ENCODE measurements at places on chromosomes 7 and 10.

DNA sequence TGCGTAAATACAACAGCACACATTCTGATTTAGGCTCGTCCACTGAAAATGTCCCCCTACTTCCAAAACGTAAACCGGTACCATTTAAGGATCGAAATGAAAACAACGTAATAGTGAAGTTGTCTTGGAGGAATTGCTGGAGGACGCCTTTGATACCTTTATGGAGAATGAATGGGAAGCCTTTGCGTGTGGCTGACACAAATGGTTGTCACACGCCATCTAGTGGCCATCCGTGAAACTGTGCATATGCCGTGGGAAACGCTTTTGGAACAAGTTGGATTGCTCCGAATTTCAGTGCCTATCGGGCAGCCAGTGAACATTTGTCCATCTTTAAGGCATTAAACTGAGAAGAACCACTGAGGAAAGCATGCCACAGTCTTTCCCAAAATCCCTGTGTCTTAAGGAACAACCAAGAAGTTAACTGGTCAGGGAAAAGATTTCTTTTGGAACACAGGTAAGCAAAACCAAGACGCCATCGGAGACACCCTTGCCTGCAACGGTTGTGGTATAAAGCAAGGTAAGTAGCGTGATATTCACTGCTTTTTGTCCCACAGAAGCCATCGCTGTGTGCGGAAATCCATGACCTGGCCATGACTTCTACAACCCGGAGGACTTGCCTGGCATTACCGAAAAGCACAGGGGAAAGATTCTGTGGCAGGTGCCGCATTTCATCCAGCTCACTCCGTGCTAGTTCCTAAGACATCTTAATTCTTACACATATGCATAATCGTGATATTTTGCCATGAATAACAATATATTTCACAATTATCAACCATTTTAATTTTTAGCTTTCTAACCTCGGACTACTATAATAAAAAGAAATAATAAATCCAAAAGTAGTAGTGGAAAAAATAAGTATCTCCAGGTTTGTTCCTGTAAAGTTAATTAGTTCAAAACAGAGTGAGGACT lies 100.6 kb downstream of the FAM204A start:
- peak; percentile 75 for DNase-seq

- DNase-seq: no peak
These were observed 15.1 kb downstream of the FBXL13 start for GRCh38 chr7:103059471-103059870.

- no peak for DNase-seq
These were observed 10.1 kb downstream of the PSAP start for GRCh38 chr10:71840958-71841335.

DNA sequence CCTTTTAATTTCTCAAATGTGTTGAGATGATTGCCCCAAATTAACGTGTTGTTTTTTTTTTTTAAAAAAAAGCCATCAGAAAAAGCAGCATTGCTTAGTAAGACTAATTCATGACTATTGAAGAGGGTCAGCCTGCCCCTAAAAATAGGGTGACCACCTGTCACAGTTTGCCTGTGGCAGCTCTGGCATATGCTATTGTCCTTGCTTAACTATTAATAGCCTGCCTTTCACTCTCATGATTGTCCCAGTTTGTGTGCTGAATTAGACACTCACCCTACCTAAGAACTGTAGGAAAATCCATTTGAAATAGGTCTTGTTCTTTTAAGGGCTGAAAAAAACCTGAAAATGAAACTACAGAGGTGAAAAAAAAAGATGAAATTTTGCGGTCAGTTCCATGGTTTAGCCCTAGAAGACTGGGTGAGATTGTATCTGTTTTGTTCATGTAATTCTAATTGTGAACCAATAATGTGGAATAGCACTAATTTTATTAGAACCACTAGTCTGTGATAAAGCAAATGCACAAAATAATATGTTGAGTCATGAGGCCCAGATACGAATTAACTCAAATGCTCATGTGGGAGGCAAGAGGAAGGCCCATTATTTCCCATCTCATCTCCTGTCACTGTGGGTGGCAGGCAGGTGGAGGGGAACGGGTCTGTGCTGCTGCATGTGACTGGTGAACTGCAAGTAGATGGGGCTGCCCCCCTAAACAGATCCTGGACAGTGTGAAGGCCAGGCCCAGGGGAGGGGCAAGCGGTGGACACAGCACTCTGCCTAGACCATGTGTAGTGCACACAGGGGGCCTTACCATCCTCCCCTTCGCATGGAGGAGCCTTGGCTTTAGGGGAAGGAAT lies 265.4 kb upstream of the NFE2L3 start:
- DNase-seq: no peak

GRCh38 chr10:117653170-117653515 lies 110.6 kb downstream of the EMX2 start:
- peak; percentile 96 for DNase-seq

DNA sequence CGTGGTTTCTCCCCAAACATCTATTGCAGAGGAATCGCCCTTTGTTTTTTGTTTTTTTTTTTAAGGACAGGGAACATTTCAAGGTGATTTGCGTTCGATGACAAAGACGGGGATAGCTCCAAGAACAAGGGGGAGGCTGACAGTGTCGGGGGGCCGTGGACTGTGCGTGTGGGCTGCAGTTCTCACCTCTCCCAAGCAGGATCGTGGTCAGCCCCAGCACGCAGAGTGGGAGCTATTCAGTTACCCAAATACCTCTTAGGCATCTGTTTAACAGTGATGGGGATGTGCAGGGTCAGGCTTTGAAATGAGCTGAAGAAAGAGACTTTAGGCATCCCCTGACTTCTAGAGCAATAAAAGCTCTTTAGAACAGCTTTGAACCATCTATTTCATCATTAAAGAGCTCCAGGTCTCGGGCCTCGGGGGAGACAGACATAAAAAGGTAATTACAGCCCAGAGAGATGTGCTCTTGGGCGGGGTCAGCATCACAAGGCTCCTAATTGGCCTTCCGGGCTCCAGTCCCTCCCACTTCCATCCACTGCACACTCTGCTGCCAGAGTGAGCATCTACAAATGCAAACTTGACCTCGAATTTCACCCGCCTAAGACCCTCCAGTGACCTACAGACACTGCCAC lies 97.3 kb downstream of the MYL10 start:
- peak; percentile 33 for DNase-seq

DNA sequence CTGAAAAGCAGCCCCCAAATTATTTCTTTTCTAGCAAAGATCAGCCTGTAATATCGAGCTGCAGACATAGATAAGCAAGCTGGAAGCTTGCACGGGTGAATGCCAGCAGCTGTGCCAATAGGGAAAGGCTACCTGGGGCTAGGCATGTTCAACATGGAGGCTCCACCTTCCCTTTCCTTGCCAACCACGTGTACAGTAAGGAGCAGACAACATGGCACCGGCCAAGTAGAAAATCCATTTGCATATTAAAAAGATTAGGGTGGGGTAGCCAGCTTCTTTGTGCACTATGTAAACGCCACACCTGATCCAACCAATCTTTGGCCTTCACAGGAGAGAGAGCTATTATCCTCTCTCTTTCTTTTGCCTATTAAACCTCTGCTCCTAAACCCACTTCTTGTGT lies 56.7 kb upstream of the SEPHS1 start:
- no peak for DNase-seq

- peak; percentile 70 for DNase-seq
These were observed 842 bp downstream of the ZNF22 start for GRCh38 chr10:45001381-45002148.

DNA sequence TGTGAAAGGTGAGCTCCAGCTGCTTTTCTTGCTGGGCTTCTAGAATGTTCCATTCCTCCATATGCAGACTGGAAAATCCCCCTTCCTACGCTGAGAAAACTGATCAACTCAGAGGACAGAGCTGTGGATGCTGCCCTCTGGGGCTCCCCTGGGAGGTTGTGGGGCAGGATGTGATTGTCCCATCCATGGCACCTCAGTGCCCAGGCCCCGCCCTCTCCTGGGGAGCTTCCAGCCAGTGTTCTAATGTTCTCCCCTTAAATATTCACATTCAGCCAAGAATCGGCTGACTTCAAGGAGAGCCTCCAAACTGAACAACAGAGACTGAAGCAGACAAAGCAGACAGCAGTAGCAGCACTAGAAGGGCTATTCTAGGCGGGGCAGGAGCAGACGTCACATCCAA lies 55.0 kb downstream of the RAMP3 start:
- DNase-seq: no peak

DNA sequence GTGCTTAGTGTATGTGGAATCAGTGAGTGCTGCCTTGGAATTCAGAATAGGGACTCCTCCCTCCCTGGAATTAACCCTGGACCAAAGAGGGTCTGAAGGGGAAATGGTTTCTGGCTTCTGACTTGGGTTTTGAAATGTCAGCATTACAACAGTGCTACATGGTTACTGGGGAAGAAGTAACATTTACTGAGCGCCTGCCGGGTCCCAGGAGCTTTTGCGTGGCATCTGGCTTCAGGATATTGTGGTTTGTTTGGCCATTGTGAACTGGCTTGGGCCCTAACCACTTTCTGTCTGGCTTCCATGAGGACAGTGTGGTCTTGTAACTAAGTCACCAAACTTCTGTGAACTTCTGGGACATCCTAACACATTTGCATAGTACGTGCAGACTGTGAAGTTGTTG lies 21.3 kb downstream of the TSPAN15 start:
- no peak for DNase-seq

- peak; percentile 4 for DNase-seq
These were observed 183.1 kb downstream of the EXOC4 start for GRCh38 chr7:133436014-133436428.

DNA sequence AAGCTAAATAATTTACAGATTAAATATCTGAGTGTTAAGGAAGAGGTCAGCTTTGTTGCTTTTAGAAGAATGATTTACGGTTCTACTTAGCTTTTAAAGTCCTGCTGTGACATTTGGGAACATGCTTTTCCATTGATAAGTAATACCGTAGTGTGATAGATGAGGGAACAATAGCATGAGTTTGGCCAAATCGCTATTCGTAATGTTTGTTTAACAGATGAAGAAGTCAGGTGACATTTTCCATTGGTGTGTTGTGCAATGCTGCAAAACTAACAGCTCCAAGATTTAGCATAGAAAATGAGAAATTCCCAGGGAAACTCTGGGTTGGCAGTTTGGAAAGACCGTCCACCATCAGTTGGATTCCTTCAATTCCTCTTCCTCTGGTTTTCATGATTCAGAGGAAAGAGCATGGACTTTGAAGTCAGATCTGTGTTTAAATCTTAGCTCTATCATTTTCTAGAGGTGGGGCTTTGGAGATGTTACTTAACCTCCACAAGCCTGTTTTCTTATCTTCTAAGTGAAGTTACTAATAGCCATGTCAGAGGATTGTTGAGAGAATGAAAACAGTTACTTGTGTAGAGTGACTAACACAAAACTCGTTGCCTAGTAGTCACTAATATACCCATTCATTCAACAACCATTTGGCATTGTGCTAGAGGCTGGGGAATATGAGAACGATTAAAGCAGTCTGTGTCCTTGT lies 140.4 kb upstream of the BMPER start:
- peak; percentile 83 for DNase-seq

DNA sequence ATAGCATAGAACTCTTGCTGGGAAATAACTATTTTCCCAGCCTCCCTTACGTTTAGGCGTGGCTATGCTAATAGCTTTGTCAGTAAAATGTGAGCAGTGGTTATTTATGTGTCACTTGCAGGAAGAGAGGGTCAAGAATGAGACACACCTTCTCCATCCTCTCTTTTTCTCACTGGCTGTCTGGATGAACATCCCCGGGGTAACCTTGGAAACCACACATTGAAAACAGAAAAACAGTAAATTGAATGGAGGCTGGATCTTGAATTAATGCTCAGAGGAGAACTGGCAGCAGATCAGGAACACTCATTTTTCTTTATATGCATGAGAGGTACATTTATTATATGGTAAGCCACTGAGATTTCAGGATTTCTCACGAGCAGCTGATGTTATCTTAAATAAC lies 127.6 kb downstream of the DNAJB9 start:
- no peak for DNase-seq

GRCh38 chr10:129642427-129642826 lies 175.4 kb downstream of the MGMT start:
- peak; percentile 38 for DNase-seq

DNA sequence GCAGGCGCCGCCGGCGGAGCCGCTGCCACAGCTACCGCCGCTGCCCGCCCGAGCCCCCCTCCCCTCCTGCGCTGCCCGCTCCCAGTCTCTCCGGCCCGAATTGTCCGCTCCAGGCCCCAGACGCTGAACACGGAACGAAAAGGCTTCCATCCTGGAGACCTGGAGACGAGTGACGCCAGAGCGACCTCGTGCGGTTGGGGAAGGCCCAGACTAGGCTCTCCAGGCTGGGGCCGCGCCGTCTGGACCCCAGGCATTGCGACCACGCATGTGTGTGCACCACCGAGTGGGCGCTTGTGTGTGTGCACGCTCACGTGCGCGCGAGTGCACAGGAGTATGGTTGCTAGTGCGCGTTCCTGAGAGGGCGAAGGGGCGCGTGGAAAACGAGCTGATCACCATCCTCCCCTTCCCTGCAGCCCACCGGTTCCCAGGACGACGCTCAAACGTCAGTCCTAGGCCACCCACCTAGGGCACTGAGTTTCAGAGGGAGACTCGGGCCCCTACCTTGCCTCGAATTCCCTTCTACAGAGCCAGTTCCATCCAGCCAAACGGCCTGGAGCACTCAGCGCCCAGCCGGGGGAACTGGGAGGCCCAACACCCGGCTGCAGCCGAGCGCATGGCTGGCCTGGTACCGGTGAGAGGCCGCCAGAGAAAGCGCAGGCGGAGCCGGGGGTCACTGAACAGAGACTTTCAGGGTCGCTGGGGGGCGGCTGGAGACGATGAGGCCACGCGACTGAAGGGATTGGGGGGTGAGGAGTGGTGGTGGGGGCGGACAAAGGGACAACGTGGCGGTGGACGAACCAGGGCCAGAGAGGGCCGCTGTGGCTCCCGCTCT lies 11.6 kb downstream of the LBX1 start:
- DNase-seq: peak; percentile 53

- DNase-seq: no peak
These were observed 105.4 kb downstream of the EPDR1 start for GRCh38 chr7:38025815-38026214.

GRCh38 chr7:29193316-29194205 lies 1.0 kb upstream of the CHN2 start:
- no peak for DNase-seq

DNA sequence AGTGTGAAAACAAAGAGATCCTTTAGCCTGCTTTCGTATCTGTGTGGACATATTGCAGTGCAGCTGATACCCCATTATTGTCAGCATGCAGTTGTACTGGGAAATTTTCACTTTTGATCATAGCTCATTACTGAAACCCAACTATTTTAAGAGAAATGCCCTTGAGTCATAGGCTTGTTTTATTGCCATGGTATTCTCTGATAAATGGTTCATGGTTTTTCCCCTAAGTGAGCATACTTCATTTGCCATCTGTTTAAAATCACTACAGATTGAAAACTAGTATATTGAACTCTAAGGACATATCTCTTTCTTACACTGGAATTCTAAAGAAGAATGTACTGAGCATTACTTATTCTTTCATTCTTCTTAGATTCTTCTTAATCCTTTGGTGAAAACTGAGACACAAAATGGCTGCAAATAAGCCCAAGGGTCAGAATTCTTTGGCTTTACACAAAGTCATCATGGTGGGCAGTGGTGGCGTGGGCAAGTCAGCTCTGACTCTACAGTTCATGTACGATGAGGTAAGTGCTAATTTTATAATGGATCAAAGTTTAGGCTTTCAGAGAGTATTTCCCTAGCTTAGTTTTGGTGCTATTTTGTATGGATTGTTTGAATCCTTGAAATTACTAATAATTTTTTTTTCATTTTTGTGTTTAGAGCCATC lies 63.0 kb downstream of the RALA start:
- no peak for DNase-seq
